Ecto neural progenitor cell (in vitro differentiated cells): ENCODE measurements at places on chromosomes 5 and 9.

GRCh38 chr5:109524026-109524425 is 114.3 kb upstream of the PJA2 start:
- DNase-seq, result no peak

DNA sequence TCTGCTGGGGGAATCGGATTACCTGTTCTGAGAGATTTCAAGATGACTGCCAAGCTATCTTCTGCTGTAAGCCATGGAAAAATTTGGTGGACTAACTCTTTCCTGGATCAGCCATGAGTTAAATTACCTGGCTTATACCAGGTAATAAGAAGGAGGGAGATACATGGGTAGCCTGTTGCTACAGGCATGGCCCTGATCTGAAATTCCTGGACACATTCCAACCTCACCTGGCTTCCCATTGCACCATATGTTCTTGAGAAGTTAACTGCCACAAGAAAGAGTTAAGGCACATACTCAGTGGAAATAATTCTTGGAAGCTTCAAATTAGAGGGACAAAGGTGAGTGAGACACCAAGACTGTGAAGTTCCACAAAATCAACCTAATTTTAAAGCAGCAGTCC is 371.3 kb downstream of the ACTL7B start:
- DNase-seq, result no peak

DNA sequence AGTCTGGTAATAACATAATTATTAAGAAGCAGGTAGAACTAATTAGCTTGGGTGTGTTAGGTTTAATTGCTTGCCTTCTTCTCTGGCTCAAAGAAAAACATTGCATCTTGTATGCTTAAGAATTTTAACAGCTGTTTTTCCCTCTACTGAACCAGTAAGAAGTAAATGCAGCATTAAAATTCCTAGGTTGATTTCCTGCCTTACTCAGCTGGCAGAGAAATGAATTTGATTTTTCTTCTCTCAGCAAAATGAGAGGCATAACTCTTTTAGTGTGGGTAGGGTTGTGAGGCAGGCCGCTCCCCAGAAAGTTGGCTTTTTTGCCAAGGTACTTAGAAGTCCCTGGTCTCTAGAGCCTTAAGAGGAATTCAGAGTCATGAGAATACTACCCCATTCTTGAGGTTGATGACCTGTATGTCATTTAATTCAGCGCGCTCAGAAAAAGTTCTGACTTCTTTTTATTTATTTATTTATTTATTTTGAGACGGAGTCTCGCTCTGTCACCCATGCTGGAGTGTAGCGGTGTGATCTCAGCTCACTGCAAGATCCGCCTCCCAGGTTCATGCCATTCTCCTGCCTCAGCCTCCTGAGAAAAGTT is 302.6 kb downstream of the ARHGEF28 start:
- no peak for DNase-seq

GRCh38 chr9:2424619-2425033 is 197.0 kb upstream of the VLDLR start:
- no peak for DNase-seq

GRCh38 chr9:16828340-16829281 is 41.9 kb downstream of the BNC2 start:
- peak; percentile 82 for DNase-seq

- no peak for DNase-seq
Measured at GRCh38 chr5:6593148-6594016, 39.5 kb downstream of the NSUN2 start.

GRCh38 chr9:105667867-105668266 is 5.6 kb downstream of the TAL2 start:
- DNase-seq, result no peak

GRCh38 chr5:122362361-122362760 is 50.3 kb downstream of the SNCAIP start:
- no peak for DNase-seq

GRCh38 chr5:103582364-103582763 is 19.8 kb upstream of the NUDT12 start:
- DNase-seq, result no peak

- no peak for DNase-seq
Measured at GRCh38 chr5:30347858-30348257, 845.6 kb upstream of the CDH6 start.

- no peak for DNase-seq
Measured at GRCh38 chr5:24642022-24642421, 2.8 kb downstream of the CDH10 start.

DNA sequence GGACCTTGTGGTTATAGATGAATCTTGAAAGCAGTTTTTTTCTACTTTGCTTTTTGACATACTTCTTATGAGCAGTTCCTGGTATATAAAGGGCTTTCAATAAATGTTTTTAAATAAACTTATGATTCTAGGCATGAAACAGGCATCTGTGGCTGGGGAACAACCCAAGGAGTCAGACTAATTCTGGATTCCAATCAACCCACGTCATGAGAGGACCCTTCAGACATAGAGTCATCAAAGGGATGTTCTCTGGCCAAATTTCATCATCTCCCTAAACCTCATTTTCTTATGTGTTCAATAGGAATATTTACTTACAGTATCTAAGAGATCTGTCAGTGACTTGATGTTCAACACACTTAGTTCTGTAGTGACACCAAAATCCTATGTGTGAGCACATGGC is 243.8 kb upstream of the ZNF462 start:
- DNase-seq, result no peak

GRCh38 chr5:180126716-180127681 is 55.4 kb upstream of the RNF130 start:
- peak; percentile 67 for DNase-seq

DNA sequence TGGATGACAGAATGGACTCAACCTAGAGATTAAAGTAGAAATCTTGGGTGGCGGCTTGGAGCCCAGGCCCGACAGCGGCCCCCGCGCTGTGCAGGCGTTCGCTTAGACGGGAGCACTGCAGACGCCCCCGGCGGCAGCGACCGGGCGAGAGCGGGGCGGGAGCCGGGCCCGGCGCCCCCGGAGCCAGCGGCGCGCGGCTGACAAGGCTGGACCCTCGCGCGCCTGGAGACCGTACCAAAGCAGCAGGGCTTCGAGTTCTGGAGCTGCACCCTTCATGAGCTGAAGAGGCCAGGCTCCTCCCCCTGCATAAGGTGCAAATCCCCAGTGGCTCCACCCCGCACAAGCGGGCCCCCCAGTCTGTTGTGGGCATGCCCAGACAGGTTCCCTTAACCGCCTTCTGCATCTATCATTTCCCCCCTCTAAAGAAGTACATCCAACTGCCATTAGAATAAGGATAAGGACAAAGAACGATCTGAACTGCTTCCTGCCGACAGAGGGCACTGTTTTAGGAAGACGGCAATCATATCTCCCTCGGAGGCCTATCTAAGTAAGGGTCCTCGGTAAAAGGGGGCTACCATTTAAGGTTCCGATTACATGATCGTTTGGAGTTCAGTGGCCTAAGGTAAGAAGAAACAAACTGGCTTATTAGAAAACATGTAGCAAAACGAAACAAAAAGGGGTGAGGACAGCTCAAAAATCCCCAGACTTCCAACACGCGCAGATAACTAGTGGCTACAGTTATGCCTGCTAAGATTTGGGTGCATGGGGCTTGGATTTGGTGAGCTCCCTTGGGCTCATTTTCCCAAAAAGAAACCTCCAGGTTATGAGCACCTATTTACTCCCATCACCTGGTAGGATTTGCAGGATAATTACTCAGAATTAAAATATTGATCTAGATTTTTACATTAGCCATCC is 66.3 kb downstream of the RGMB start:
- DNase-seq, result no peak

DNA sequence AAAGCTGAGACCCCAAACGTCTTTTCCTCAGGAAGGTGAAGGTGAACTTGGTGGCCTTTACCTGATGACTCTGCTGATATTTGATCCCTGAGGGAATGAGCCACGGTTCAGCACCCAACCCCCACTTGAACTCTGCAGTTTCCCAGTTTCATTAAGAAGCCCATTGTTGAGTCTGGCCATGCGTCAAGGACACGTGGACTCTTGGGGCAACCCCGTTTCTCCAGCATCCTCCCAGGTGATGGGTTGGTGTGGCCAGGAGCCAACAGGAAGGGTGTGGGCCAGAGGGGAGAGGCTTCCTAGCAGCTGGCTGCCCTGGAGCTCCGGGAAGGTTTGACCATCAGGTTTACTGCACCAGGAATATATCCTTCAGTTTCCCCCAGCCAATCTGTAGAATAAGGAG is 59.5 kb upstream of the GNE start:
- no peak for DNase-seq

- DNase-seq, result no peak
Measured at GRCh38 chr9:85260275-85260845, 481.4 kb downstream of the AGTPBP1 start.

- no peak for DNase-seq
Measured at GRCh38 chr5:133474851-133475590, 137.3 kb downstream of the FSTL4 start.

GRCh38 chr9:4566806-4567205 is 76.5 kb downstream of the SLC1A1 start:
- no peak for DNase-seq

- DNase-seq, result no peak
Measured at GRCh38 chr5:61232490-61233050, 70.3 kb upstream of the SMIM15 start.

GRCh38 chr9:98038958-98039357 is 17.6 kb upstream of the NANS start:
- DNase-seq, result no peak

- peak; percentile 65 for DNase-seq
Measured at GRCh38 chr5:73232266-73233041, 59.5 kb downstream of the TMEM174 start.

GRCh38 chr5:61965069-61965468 is 340.9 kb upstream of the KIF2A start:
- DNase-seq, result no peak

- no peak for DNase-seq
Measured at GRCh38 chr9:90974643-90975245, 173.1 kb downstream of the SYK start.

DNA sequence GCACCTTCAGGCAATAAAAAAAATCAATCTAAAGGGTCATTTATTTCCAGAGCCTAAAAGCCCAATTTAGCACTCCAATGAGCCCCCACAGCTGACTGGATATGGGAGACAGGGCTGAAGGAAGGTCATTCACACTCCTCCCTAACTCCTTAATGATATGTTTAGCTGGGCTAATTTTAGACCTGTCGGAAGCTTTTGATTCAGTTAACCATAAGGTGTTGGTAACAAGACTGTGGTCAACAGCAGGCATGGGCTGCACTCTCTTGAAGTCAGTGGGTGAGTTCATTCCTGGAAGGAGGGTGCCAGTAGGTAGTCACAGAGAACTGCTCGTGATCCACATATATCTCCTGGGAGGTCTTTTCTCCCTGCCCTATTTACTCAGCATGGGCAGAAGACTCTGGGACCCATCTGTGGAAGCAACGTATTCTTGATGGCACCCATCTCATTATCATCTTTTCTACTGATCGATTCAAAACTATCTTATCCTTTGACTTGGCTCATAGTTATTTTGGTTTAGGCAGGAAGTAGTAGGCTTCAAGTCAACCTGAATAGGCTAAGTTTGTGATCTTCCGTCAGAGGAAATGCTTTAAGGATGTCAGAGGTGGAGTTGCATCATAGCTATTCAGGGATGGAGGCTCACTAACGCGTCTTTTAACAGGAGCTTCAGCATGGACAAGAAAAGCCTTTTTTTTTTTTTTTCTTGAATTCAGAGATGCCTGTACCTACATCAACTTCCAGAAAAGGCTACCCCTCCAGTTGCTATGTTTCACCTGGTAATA is 367.7 kb upstream of the SLC30A5 start:
- no peak for DNase-seq

DNA sequence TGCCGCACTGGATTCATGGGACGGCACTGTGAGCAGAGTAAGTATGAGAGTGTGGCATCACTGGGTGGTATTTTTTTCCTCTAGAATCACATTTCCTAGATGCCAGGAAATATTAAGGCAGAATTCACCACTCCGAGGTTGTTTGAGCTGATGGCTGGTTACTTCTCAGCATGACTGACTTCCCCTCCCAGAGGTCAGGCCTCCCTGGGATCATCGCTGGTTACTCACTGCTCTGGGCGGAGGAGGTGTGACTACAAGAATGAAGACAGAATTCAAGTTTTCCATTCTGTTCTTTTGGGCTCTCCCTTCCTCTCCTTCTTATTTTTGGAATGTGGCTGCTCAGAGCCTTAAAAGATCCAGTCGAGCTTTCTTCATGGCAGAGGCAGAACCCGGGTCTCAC is 76.6 kb upstream of the PRRC1 start:
- no peak for DNase-seq

DNA sequence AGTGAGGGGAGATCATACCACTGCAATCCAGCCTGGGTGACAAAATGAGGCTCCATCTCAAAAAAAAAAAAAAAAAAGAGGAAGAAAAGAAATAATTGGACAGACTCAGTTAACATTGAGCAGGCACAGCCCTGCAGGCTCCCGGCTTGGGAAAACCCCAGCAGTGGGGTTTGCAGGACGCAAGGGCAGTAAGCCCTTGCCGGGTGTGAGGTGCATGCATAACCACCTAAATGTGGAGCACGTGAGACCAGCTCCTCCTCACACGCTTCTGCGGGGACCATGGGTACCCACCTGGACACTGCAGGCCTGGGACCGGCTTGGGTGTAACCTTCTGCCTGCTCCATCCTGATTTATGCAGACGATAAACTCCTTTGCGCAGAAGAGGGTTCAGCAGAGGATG is 4.8 kb upstream of the SLC6A18 start:
- DNase-seq, result no peak

- DNase-seq, result no peak
Measured at GRCh38 chr5:147667363-147667762, 115.2 kb downstream of the JAKMIP2 start.

DNA sequence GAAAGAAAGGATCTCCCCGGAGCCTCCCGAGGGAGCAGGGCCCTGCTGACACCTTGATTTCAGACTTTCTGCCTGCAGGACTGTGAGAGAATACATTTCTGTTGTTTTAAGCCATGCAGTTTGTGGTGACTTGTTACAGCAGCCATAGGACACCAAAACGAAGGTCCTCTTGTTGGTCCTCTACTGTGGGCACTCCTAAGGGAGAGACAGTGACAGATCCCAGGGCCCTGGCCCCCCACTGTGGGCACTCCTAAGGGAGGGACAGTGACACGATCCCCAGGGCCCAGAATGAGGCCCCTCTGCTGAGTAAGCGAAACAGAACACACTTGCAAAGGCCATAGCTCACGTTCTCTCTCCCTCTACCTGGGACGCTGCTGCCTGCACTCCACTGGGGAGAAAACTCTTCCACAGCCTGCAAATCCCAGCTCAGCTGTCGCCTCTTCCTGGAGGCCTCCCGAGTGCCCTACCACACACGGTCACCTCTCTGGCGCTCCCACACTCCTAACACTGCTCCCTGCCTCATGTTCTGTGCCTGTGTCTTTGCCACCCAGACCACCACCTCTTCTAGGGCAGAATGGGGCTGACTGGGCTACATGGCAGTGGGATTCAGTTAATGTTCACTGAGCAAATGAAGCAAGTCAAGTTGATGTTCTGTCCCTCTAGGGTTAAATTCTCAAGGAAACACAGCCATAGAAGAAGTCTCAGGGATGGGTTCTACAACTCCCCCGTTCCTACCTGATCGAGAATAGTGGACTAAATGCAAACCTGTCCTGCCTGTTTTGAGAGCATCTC is 23.8 kb downstream of the ANKS6 start:
- DNase-seq, result no peak

- no peak for DNase-seq
Measured at GRCh38 chr5:14373685-14374084, 207.9 kb upstream of the OTULINL start.

GRCh38 chr5:313265-313664 is 8.2 kb upstream of the AHRR start:
- no peak for DNase-seq
